ENCODE measurements at places on chromosomes 5 and 9. TPM values are rescaled to one million over a fixed set of nuclear protein-coding genes. Genes with fewer than 3 reads are reported as not detected.

GRCh38 chr9:104775574-104775936, 11.6 kb downstream of the NIPSNAP3B start:
- DNase-seq, result no peak

DNA sequence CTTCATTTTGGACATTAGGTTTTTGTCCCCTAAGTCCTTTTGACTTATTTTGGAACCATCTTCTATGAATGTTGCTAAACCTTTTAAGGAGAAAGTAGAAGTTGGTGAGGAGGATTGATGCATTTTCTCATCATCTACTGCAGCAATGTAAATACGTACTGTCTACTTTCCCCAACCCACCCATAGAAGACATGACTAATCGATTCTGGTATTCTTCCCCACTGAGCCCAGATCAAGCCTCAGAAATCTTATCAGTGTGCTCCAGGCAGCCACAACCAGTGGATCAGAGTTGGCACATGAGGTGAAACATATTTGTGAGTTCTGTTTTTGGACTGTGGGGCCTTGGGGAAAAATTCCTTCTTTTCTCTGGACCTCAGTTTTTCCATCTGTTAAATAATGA, 57.7 kb downstream of the FGF18 start:
- no peak for DNase-seq

Gene GEMIN5
- 13.7 TPM for total RNA-seq

Gene ACOT12
- total RNA-seq, result not detected

Gene SOHLH1
- not detected for total RNA-seq

All from right cardiac atrium (tissue), 5 donors.